Ecto neural progenitor cell (in vitro differentiated cells): ENCODE measurements at places on chromosomes 5 and 9.
A peak's percentile ranks its signal among the peaks of the same experiment; 100 is the strongest.

DNA sequence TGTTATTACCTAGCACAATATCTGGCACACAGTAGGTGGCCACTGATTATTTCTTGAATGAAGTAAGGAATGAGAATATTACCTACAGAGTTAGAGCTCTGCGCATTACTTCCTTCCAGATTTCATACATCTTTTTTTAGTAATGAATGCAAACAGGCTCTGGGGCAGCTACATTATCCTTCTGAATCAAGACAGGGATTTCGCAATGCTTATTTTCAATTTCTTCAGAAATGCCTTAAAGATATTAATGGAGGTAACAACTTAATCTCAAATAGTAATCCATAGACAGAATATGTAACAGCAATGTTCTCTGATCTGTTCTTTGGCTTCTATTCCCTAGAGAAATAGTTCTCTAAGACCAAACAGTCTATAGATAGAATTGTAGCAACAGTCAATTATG is 32.6 kb downstream of the CDKN2A start:
- no peak for DNase-seq

GRCh38 chr9:2767800-2768677 is 50.7 kb downstream of the KCNV2 start:
- no peak for DNase-seq

DNA sequence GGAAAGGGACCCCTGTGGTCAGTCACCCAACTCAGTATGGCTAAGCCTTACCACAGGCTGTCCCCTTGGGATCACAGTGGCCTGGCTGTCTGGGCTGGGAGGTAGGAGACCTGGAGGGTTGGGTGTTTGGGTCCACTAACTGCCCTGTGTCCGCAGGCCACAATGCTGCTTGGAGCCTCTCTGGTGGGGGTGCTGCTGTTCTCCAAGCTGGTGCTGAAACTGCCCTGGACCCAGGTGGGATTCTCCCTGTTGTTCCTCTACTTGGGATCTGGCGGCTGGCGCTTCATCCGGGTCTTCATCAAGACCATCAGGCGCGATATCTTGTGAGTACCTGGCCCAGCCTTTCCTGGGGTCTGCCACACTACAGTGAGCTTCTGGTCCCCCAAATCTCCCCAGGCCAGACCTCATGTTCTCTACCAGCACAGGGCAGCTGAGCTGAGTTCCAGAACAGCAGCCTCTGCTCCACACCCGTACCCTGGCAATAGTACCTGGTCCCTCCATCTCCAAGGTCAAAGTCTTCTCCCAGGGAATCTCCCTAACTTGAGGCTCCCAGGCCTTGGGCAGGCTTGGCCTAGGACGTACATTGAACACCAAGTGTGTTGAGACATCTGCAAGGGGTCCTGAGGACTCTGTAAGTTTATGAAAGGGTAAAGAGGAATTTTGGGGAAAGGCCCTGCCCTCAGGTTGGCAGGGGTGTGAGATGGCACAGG is 2.8 kb downstream of the SLC27A4 start:
- DNase-seq = no peak

DNA sequence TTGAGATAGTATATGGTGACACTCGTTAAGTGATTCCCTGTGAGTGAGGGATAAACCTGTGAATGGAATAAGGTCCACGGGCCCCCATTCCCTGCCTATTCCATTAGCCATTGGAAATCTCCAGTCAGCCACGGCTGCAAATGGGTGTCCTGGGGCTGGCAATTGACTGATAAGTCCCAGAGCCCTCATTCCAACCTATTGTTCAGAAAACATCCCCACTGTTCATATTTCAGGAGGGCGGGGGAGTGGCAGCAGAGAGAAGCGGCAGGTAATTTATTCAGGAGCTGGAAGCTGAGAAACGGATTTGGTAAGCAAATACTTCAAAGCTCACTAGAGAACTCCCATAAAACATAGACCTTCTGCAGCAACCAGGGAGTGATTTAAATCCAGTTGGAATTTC is 42.0 kb downstream of the TMEM174 start:
- DNase-seq = no peak

GRCh38 chr9:94911986-94912635 is 185.6 kb downstream of the AOPEP start:
- peak; percentile 22 for DNase-seq

DNA sequence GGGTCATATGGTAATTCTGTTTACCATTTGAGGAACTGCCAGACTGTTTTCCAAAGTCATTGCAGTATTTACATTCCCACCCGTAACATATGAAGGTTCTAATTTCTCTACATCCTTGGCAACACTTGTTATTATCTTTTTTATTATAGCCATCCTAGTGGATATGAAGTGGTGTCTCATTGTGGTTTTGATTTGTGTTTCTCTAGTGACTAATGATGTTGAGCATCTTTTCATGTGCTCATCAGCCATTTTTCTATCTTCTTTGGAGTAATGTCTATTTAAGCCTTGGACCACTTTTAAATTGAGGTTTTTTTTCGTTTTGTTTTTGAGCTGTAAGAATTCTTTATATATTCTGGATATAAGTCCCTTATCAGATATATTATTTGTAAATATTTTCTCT is 132.8 kb upstream of the RUSC2 start:
- DNase-seq = no peak

- DNase-seq = no peak
These were observed 599.8 kb downstream of the EBF1 start for GRCh38 chr5:158499892-158500418.

DNA sequence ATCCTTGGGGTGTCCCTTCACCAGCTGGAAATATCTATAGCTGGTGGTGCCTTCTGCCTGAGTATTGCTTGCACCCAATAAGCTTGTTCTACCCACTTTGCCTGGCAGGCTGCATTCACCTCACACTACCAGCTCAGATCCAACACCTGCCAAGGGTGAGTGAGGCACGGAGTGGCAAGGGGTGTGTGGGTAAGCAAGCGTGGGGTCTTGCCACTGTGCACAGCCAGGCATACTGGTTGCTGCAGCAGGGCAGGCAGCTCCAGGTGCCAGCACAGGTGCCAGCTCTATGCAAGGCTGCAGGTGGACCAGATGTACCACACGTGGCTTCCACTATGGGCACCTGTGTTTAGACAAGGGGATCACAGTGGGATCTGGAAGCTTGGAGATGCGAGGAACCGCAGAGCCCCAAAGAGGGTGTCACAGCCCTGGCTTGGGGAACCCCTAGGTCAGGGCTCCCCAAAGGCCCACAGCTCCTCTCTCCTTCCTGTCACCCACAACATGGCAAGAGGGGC is 167.7 kb upstream of the MRPS30 start:
- DNase-seq = no peak

- no peak for DNase-seq
These were observed 13.1 kb upstream of the SPINK13 start for GRCh38 chr5:148255456-148255855.

DNA sequence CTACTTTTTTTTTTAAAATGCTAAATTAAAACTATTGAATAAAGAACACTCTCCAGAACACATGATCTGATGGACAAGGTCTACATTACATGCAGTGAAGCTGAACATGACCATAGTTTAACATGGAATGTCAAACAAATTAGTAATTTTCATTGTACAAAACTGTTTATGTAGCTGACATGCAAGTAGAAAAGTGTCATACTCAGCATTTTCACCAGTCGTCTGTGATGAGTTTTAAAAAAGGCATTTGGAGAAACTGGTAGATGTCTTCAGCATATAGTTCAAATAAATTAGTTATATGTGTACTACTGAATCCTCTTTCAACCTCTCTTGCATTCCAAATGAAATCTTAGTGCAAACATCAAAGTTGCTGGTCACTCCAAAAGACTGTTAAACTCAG is 301.9 kb downstream of the FER start:
- no peak for DNase-seq

DNA sequence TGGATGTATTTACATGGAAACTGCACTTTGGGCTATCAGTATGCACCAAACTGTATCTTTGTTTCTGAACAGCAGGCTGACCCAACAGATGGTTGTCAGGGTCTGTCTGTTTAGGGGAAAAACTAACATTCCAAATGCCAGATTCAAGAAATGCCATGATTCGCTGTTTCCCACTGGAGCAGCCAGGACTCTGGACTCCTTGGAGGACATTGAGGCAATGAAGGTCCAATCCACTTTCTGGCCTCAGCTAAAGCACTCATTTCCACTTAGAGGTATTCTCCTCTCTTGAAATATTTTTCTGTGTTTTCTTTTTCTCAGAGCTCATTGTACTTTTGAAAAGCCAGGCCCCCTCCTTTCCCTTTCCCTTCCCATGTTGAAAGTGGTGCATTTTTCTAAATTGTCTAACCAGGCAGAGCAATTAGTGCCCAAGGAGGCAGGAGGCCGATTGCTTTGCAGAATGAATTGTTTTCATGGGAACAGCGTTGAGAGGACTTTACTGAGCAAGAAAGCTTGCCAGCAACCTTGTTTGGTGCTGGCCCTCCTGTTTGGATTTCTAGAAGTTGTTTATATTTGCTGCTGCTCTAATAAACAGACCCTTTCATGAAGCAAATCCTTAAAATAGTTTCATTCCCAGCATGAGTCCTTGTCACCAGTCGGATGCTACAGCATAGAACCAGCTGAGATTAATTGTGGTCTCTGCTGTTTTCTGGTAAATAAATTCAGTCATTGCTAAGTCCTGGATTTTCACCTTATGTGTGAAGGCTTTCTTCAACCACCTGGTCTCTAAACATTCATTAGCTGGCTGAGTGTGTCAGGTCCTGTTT is 132.8 kb upstream of the TAF11L2 start:
- no peak for DNase-seq

GRCh38 chr5:14236757-14237156 is 93.6 kb downstream of the TRIO start:
- no peak for DNase-seq

GRCh38 chr5:43042626-43043399 is 2.7 kb upstream of the ANXA2R start:
- peak; percentile 66 for DNase-seq
